ENCODE measurements at places on chromosomes 2 and 18.

- DNase-seq: no peak
Measured at GRCh38 chr18:60910534-60910933, 422.7 kb upstream of the CDH20 start.

- DNase-seq: no peak
Measured at GRCh38 chr2:241352227-241352626, 3.9 kb upstream of the FARP2 start.

DNA sequence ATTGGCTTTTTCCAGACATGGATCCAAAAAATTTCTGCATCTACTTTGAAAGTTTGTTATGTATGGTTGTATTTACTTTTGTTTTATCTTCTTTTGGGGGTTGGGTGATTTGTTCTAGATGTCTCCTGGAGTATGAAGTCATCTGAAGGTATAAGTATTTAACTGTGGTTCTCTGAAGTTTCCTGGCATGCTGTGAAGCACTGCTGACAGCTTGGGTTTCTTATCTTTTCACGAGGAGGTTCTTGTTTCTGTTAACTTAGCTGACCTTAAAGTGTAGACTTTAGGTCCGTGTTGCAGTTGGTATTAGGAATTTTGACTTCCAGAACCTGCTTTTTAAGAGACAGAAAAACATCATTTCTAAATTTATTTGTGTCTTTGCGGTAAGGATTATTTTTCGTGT lies 15.9 kb downstream of the GLS start:
- no peak for DNase-seq

- no peak for DNase-seq
Measured at GRCh38 chr2:1972422-1972821, 228.1 kb upstream of the PXDN start.

DNA sequence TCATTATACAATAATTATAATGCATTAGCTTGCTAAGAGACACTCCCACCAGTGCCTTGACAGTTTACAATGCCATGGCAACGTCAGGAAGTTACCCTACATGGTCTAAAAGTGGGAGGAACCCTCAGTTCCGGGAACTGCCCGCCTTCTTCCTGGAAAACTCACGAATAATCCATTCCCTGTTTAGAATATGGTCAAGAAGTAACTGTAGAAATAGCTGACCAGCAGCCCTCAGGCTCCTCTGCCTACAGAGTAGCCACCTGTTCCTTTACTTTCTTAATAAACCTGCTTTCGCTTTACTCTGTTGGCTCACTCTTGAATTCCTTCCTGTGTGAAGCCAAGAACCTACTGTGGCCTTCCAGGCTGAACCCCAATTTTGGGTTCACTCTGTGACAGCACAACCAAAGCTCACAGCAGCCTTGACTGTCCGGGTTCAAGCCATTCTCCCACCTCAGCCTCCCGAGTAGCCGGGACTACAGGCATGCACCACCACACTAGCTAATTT lies 20.0 kb upstream of the PTPN2 start:
- no peak for DNase-seq

DNA sequence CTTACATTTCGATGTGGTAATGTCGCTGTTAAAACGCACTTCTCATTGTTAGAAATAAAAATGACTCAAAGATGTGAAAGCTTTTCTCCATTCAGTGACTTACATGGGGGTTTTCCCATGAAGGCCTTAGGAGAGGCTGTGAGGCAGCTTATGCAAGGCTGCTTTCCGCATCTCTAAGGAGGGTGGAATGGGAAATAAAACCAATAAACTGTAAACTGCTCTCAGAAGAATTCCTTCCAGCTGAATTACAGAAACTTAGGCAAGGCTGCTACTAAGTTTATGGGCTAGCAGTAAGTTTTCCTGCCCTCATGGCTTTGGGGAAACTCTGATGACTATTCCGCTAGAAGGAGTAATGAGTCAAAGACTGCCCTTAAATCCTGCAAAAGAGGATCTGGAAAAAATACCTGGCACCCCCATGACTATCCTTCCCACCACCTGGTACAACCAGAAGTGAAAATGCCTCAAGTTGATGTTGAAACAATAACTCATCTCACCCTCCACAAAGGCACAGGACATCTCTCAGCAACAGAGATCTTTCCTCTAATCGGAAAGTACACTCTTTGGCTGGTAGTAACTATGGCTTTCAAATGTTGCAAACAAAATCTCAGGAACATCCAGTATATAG lies 97.7 kb upstream of the SMAD7 start:
- no peak for DNase-seq

DNA sequence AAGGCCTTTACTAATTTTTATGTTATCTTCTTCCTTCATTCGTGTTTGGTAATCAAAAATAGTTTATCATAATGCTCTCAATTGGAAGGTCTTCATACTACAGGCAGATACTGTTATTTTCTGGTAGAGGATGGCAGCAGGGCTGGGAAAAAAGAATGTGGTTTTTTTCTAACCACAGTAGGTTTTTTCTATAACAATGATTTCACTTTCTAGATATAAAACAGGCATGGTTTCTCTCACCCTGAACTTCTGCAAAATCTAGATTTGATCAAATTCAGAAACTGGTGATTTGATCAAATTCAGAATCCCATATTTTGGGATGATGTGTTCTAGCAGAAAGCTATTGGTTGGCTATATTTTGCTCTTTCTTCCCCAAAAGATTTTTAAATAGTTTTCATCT lies 27.6 kb downstream of the BCL11A start:
- no peak for DNase-seq

- DNase-seq: no peak
Measured at GRCh38 chr2:96233880-96234316, 25.3 kb upstream of the STARD7 start.

- DNase-seq: no peak
Measured at GRCh38 chr2:179898873-179899272, 37.5 kb upstream of the ZNF385B start.

DNA sequence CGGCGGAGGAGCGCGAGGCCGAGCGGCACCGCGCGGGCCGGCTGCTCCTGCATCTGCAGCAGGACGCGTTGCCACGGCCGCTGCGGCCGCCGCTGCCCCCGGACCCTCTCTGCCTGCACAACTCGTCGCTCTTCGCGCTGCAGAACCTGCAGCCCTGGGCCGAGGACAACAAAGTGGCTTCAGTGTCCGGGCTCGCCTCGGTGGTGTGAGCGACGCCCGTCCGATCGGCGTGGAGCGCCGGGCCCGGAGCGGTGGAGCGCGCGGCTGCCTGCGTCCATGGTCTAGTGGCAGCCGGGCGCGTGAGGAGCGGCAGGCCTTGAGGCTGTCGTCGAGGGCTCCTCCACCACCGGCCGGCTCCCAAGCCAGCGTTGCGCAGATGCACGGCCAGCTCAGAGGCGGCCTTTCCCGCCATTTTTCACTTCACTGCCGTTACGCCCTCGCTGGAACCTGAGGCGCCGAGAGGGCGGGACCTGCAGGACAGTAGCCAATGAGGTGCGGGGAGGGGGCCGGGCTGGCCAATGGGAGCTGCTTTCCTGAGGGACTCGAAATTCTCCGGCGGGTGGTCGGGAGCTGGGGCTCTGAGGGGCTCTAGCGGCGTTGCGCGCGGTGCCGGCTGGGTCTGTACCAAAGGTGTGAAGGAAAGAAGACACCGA lies 1.9 kb downstream of the TLX2 start:
- DNase-seq: no peak

DNA sequence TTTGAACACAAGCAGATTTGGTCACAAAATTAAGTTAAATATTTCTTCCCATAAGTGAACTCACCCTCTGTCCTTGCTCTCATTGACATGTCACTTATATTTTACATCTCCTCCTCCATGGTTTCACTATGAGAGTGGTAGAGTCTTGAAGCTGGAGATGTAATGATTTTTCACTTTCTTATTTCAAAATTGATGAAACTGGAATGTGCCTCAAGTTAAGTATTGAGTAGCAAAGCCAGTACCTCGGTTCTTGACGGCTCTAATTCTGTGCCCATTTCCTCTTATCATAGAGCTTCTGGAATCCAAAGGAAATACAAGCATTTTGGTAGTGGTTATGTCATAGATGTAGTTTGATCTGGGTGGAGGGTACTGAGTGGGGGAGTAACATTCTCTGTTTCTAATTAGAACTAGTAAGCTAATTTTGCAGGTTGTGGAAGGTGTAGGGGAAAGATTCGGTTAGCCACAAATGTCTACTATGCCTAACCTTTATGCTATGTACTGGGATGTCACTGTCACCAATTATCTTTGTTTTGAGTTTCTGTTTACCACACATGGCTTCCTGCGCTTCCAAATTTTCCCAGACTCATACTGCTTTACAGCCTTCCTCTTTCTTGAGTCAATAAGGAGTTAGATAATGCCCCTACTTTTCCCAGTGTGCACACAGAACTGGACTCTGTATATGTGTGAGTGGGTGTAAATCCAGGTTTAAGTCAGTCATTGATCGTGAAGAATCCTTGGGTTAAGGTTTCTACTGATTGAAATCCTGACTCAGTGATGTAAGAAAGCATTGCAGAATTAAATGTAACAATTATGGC lies 96.8 kb downstream of the DIS3L2 start:
- no peak for DNase-seq

DNA sequence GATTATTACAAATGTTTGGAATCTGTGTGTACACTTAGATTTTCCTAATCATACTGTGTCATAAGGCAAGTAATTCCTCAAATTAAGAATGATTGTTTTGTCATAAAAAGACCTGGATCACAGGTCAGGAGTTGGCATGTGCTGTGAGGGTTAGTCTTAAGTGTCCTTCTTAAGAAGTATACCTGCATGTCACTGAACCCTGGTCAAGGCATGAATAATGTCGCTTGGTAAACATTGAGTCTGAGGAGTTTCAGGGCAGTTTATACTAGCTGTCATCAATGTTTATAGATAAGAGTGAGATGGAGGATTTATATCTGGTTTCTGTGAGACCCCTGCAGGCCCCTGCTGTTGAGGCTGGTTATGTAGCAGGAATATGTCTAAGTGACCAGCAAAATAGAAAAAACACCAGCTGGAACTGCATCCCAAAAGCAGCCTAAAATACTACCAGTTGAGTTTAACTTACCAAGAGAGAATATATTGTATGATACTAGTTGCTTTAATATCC lies 112.0 kb upstream of the NOSTRIN start:
- no peak for DNase-seq

DNA sequence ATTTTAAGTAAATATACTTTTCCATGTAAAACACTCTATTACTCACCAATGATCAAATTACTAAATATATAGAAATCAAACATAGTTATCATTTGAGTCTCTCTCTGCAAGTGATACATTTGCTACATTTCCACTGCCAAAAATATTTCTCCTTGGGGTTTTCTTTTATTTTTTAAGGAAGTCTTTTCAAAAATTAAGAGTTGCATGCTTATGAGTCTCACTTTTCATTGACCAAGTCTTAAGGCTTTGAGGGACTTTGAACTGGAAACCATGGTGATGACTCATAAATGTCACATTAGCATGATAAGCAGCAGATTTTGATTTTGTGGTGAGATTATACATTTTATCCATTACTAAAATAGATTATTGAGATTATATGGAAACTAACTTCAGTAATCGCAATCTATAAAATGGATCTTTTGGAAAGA lies 152.9 kb downstream of the FAM124B start:
- DNase-seq: no peak

DNA sequence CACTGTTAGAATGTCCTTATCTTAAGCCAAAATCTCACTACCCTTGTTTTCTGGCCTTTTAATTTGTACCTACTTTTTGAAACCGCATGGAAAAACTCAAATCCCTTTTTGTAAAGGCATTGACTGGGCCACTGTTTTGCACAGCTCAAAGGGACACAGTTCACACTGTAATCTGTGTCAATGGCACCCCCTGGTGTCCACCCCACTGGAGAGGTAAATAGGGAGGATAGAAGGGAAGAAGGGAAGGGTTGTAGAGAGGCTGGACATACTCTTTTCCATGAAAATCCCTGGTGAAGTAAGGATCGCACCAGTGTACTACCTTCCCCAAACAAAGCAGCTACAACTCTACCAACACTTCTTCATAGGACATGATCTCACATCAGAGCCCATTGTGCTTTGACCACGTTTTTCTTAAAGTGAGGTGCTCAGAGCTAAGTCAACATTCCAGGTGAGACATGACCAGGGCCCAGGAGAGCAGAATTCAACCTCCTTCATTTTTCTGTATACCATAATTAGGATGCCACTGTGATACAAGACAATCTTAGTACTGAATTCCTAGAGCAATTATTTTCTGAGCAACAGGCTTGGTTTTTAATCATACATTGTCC lies 92.4 kb upstream of the RMDN2 start:
- DNase-seq: peak; percentile 62

- DNase-seq: no peak
Measured at GRCh38 chr2:165766326-165766927, 27.6 kb downstream of the GALNT3 start.

DNA sequence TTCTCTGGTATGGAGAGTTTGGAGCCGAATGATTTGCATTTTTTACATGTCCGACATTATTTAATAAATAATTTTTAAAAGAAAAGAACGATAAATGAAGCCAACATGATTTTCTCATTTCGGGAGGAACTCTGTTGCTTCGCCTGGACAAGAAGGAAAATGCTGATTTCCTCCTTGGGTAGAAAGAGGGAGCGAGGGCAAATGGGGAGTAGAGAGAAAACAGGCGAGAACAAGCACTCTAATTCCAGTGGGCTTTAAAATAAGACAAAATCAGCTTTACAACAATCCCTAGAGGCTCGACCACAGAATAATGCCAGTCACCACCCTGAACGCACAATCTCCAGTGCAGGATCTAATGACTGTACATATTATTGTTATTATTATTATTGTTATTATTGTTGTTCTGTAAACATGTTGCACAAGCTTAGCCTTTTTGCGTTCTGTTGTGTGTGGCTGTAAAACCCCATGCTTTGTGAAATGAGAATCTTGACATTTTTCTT lies 3.7 kb downstream of the DLX1 start:
- no peak for DNase-seq

GRCh38 chr2:79971807-79972206 lies 332.7 kb downstream of the LRRTM1 start:
- no peak for DNase-seq

DNA sequence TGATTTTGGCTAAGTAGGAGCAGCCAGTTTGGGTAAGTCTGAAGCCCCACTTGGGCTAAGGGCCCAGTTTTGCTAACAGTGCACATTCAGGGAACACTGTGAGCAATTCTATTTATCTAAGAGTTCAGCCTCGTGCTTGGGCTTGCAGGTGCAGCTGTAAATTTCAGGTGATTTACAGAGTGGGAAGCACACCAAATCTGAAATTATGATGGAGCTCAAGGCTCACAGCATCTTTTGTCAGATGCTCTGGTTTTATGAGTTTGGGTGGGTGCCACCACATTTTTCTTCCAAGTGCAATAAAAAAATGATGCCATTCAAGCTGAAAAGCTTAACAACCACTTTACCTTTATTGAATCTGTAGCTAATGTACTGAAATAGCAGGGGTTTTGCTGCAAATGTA lies 671.2 kb downstream of the LRRTM4 start:
- no peak for DNase-seq

GRCh38 chr18:25834061-25834460 lies 256.4 kb downstream of the SS18 start:
- no peak for DNase-seq
